ENCODE measurements at places on chromosomes 12 and 14. TPM values are rescaled to one million over a fixed set of nuclear protein-coding genes. Genes with fewer than 3 reads are reported as not detected.

CDKN3 gene
- 34.5 TPM for polyA plus RNA-seq

PTPN6 gene
- 9.6 TPM for polyA plus RNA-seq

C12orf54 gene
- 0.51 TPM for polyA plus RNA-seq

KCNA5 gene
- polyA plus RNA-seq, result 3.2 TPM

GRCh38 chr12:108131657-108132126 is 2.6 kb downstream of the WSCD2 start:
- DNase-seq, result no peak

DNA sequence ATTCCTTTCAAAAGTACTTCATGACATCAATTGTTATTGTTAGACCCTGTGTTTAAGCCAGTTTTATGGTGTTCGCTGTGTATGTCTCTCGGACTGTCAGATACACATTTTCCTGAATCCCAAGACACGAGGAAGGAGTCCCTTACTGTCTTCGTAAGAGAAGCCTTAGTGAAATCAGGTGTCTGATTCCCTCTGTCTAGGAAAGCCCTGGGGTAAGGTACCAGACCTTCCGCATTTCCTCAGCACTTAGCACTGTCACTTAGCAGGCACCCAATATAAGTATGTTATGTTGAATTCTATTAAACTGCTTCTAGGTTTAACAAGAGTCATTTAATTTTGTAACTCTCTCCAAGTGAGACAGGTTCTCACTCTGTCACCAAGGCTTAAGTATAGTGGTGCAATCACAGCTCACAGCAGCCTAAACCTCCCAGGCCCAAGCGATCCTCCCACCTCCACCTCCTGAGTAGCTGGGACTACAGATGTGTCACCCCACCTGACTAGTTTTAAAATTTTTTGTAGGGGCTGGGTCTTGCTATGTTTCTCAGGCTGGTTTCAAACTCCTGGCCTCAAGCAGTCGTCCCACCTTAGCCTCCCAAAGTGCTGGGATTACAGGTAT is 111.0 kb downstream of the BBS10 start:
- DNase-seq, result no peak

- DNase-seq, result no peak
Measured at GRCh38 chr14:70047598-70048312, 141.0 kb downstream of the SLC8A3 start.

DNA sequence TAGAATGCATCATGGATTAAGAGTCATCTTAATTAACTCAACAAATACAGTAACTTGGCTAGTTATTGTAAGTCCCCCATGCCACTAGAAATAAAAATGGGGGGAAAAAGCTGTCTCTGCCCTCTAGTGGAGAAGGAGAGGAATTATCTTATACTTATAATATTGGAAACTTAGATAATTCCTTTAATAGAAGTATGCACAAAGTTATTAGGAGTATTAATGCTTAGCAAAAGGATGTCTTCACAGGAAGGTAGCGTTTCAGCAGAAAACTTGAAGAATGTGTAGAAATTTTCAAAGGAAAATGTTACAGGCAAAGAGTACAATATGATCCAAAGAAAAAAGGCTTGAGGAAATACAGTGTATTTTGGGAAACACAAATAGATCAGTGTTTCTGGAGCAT is 19.8 kb downstream of the OR5AU1 start:
- no peak for DNase-seq

- DNase-seq, result no peak
Measured at GRCh38 chr12:119230807-119231206, 52.1 kb downstream of the HSPB8 start.

Data from muscle of arm (tissue), 14 donors.